ENCODE measurements at places on chromosomes 1 and 21.

DNA sequence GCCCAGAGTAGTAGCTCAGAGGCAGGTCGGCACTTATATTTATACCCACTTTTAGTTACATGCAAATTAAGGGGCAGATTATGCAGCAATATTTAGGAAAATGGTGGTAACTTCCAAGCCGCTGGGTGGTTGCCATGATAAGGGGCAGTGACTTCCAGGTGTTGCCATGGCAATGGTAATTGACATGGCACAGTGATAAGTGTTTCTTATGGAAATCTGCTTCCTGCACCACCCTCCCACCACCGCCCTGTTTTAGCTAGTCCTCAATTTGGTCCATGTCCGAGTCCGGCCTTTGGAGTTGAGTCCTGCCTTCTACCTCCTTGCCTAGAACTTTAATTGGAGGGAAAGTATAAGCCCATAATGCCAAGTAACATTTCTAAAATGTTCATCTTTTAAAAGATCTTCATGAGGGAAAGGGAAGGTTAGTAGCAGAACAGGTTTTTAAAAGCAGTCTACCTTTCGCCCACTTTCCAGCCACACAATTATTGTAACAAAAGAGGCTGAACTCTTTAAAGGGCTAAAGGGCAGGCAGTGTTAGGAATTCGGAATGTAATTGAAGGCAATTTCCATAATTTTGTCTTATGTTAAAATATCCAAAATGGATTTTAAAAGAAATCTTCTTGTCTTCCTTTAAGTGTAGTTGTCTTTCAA lies 21.7 kb downstream of the ZBTB8B start:
- no peak for DNase-seq

GRCh38 chr1:41359211-41360073 lies 1.8 kb upstream of the FOXO6 start:
- no peak for DNase-seq

DNA sequence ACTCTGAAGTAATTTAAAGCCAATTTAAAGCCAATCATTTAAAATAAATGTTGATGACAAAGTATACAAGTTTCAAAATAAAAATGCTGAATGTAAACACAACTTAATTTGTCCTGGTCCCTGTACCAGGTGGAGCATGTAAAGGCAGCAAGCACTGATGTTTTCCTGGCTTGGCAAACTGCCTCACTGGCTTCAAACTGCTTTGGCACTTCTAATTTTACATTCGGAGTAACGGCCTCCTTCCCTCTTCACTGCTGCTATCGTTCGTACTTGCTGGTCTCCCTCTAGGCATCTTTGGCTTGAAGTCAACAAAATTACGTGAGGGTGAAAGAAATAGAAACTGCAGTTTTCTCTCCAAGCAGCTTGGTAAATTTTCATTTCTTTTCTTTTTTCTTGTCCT lies 287.9 kb downstream of the LTN1 start:
- DNase-seq = no peak

GRCh38 chr1:178093494-178093950 lies 382 bp upstream of the RASAL2 start:
- peak; percentile 96 for DNase-seq

DNA sequence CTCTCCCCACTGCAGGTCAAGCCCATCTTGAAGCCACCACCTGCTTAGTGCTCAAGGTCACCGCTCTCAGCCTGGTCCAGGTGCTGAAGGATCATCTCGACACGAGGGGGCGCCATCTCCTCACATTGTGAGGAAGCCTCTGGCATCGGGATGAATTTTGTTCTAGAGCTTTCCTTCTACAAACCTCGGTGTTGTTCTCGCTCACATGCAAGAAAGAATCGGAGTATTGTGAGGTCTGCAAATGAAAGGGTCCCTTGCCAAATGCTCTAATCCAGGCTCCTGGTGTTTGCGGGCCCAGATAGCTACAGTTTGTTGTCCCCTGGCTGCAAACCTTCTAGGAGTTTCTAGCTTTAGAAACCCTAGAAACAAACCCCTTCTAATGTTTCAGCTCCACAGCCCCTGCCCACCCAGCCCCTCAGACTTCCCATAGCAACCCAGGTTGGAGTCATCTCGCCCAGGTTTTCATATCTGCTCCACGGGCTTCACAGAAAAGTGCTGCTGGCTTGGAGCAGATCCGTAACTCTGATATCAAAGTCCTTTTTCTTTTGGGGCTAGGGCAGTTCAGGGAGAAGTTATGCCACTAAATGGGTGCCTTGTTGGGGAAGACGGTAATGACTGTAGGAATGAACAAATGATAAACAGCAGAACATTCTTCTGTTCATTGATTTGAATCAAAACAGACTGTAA lies 8.6 kb upstream of the ATP5PO start:
- peak; percentile 89 for DNase-seq

- no peak for DNase-seq
Measured at GRCh38 chr1:3068564-3069431, at the start of gene PRDM16. TSS of gene PRDM16 (plus strand) at chr1:3069203. CDS start at chr1:3069260, 57 bp downstream.

GRCh38 chr1:73761559-73761958 lies 436.4 kb downstream of the LRRIQ3 start:
- DNase-seq = no peak
